ENCODE measurements at places on chromosomes 6 and 20. TPM values are rescaled to one million over a fixed set of nuclear protein-coding genes. Genes with fewer than 3 reads are reported as not detected.

Gene TULP1
- not detected for total RNA-seq

Gene PAK5
- not detected for total RNA-seq

Gene SYNDIG1
- total RNA-seq, result not detected

Gene C6orf132
- total RNA-seq, result 0.22 TPM

Gene SYNJ2
- 32.0 TPM for total RNA-seq

Gene PI3
- not detected for total RNA-seq

Gene SEL1L2
- not detected for total RNA-seq

Gene RNF144B
- 0.93 TPM for total RNA-seq

Gene NKAIN4
- not detected for total RNA-seq

Gene C6orf15
- not detected for total RNA-seq

Gene VIP
- total RNA-seq, result not detected

DNA sequence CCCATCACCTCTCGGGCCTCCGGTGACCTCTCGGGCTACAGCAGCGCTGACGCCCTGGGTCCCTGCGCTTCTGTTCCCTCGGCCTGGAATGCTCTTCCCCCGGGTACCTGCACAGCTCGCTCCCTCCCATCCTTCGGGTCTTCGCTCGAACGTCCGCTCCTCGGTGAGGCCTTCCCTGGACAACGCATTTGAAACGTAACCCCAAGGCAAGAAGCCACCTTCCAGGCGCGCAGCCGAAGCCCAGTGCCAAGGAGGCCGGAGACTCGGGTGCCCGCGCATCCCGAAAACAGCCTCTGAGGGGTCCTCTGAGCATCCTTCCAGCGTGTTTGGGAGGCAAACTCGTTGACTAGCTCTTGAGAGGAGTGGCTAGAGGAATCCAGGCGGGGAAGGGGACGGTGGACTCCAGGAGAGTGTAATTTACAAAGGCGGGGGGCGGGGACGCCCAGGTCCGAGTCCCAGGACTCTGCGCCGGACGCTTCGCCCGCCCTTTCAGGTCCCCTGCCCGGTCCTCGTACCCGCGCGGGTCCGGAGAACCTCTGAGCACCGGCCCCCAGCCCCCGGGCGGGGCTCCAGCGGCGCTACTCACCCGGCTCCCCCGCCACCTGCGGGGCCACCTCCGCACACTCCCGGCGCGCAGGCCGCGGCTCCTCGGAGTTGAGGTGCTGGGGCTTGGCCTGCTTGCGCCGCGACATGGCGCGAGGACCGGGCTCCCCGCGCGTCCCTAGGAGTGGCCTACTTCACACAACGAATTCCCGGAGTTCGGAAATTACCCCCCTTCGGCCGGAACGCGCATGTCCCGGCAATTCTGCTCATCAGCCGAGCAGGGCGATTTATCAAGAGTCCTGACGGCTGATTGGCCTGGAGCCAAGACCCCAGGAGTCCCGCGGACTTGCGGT is 86.8 kb downstream of the ZFP64 start:
- ATAC-seq, result peak; percentile 19

DNA sequence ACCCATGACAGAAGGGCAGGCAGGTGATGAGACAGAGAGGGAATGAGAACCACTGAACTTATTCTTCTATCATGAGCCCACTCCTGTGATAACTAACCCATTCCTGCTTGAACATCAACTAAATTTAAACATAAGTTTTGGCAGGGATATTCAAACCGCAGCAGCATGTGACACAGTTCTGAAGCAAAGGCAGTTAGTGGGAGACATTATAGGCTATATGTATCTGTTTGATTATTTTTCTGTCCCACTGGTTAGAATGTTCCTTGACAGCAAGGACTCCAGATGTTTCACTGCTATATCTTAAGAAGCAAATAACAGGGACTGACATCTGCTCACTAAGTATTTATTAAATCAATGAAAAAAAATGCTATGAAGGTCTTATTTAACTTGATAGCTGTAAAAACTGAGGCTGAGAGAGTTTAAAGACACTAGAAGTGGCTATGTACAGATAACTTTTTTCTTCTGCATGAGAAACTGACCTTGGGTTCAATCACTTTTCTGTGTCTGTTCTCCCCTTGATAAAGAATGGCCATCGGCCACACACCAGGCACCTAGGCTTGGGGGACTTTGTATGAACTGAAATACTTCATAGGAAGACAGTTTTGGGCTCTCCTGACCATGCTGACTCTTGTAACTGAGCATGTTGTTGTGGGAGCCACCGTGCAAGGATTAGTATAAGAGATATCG is 90.9 kb downstream of the CEP162 start:
- ATAC-seq, result no peak

- no peak for ATAC-seq
These were observed 110.5 kb downstream of the FOXO3 start for GRCh38 chr6:108671175-108671574.

DNA sequence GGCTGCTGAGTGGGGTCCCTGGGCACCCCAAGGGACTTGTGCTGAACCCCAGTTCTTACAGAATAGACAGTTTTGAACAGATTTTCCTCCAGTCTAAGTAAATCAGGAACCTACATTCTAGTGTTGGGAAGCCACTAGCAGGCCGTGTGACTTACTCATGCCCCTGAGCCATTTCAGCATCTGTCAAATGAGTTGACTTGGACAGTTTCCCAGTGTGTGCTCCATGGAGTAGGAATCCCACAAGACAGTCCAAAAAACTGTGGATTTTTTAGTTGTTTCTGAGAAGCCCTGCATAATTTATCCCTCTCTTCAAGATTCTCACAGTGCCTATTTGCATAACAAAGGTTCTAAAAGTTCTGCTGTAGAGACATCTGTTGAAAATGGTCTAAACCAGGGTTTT is 2.1 kb downstream of the GABRR2 start:
- no peak for ATAC-seq

DNA sequence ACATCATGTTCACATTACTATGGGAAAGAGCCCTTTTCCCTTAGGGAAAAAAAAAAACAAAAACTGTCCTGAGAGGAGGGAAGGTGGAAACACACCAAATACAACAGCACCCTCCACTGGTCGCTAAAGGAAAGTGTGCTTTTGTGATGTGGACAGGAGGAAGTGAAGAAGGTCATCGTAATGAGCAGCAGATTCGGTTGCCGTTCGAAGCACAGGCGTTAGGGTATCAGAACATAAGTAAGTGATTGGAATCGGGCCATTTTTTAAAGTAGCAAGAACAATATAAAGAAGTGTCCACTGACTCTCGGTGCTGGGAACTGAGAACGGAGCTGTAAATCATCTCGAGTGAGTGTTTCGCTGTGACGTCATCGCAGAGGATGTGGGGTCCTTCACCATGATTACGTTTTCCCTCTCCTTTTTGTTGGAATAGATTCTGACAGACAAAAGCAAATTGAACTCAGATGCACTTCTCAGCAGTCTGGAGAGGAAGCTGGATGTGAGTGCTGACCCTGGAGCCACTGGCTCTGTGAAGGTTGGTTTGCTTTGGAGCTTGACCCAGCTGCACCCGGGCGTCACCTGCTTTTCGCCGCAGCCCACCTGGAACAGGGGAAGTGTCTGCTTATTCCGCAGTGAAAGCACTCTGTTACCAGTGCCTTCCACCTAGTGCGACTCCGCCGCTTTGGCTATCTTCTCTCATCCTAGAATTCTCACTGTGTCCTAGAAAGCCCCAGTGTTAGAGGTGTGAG is 203.6 kb upstream of the GMDS start:
- peak; percentile 50 for ATAC-seq

DNA sequence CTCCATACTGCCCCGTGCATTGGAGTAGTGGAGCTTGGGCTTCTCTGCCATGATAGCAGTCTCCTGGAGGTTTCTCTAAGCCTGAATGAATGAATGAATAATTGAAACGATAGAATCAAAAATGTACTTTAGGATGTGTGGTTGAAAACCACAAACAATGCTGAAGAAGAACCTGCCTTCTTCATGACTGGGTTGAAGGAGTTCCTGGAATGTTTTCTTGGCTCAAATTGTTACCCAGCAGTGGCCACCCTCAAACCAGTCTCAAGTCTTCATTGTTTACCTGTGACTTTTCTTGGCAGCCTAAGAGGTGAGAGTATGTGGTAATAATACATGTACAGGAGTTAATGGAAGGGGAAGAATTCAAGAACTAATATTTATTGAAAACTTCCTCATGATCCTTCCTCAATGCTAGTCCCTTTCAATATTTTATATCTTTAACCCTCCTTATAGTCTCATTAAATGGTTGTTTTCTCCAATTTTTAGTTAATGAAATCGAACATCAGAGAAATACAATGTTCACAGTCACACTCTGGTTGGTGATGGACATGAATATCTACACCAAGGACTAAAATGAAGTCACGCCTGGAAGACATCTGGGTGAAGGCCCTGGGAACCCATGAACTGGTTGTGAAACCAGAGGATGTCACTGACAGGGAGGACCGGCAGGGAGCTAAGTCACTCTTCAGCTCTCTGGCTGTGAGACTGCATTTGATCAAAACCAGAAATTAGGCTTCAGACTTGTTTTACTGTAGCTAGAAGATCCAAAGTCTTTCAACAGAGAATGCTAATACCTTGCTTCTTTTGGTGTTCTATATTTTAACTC is at the start of gene GSTA5:
Gene GSTA5 (minus strand): TSS at position 51 of the 823 bp plus-strand sequence.
- no peak for ATAC-seq

DNA sequence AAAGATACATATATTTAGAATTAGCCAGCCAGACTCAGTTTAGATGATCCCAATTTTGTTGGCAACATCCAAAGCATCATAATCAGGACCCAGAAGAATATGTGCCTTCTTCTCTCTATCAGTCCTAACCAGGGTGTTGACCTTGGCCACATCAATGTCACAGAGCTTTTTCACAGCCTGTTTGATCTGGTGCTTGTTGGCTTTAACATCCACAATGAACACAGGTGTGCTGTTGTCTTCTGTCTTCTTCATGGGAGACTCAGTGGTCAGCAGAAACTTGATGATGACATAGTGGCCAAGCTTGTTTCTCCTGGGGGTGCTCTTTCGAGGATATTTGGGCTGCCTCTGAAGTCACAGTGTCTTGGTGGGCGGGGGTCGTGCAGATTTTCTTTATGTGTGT is 84.9 kb downstream of the MKKS start:
- ATAC-seq, result no peak

- no peak for ATAC-seq
These were observed 12.6 kb downstream of the IFNGR1 start for GRCh38 chr6:137206577-137206976.

- no peak for ATAC-seq
These were observed 166.1 kb downstream of the TMEM242 start for GRCh38 chr6:157157258-157157657.

GRCh38 chr6:3912361-3913076 is 63.3 kb downstream of the FAM50B start:
- no peak for ATAC-seq

DNA sequence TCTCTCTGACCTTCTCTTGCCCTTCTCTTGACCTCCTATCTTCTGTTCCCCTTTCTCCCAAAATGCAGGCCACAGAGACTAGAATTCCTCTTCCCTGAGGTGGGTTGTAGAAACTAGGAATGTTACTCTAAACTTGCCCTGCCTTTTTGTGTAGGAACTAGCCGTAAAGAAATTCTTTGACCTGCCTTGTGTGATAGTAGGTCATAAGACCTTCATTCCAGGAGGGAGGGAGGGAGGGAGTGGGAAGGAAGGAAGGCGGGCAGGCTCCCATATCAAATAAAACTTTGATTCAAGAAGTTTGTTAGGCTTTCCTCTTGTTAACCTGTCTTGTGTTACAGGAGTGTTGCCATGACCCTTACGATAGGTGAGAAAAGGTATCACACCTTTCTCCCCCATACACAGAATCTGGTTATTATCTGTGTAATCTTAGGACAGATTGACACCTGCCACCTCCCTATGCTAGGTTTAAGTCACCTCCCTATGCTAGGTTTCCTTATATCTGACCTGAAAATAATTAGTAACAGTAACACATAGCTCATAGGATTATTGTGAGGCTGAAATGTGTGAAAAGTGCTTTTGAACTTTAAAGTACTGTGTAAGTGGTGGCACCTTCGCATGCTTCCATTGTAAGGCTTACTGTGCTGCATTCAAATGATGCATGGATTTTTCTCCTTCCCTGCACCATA is 32.6 kb upstream of the FUCA2 start:
- no peak for ATAC-seq

DNA sequence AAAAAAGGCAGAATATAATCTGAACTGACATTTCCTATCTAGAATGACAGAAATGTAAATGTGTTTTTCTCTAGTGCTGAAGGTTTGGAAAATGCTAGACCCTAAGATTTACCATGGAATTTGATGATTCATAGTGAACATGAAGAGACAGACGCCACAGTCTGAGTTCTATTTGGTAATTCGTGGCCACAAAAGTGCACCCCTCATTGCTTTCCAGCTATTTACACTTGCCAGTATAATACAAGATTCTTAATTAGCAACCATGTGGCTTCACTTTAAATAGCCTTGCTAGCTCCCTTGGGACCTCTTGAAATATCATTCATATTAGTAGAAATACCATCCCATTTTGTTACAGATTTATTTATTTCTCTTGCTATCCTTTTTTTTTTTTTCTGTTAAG is 636.8 kb downstream of the PRKN start:
- ATAC-seq, result no peak

DNA sequence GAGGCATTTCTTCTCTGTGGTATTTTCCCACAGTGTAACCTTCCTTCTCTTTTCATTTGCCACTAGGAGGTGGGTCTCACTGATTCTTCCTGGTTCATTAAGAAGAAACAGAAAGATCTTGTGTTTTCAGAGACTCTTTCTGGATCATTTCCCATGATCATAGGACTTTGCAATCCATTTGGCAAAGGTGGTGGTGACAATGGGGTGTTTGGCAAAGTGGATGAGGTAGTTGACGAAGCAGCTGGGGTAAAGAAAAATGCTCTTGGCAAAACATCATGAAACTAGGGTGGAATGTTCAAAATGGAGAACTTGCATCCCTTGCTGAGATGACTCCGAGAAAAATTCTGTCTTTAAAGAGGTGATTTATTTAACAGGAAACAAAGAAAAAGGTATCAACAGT is 50.6 kb downstream of the TRAF3IP2 start:
- no peak for ATAC-seq

- no peak for ATAC-seq
These were observed 31.3 kb downstream of the NSFL1C start for GRCh38 chr20:1435337-1435699.

- no peak for ATAC-seq
These were observed 45.7 kb downstream of the HNF4A start for GRCh38 chr20:44400970-44401769.

- no peak for ATAC-seq
These were observed 72.6 kb downstream of the TFAP2B start for GRCh38 chr6:50891290-50891689.

DNA sequence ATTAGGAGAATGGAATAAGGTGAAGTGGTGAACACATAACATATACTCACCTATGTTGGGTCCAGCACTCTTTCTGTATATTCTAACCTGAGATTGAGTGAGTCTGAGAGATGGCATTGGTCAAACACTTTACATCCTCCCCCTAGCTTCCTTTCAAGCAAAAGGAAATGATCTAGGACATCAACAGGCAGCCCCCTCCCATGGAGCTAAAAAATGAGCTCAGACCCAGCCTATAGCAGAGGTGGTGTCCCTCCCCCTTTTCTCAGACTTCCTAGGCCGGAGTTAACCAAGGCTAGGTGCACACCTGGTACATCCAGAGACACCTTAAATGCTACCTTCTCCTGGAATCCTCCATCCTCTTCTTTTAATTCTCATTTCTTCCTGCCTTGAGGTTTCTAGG is 5.5 kb upstream of the SDC4 start:
- no peak for ATAC-seq
